Brain (organoid and tissue), 16 donors: ENCODE measurements at places on chromosomes 1 and 21.

- peak; percentile 64 for DNase-seq
Observed at GRCh38 chr1:38476111-38476849, 383.3 kb downstream of the RRAGC start.

DNA sequence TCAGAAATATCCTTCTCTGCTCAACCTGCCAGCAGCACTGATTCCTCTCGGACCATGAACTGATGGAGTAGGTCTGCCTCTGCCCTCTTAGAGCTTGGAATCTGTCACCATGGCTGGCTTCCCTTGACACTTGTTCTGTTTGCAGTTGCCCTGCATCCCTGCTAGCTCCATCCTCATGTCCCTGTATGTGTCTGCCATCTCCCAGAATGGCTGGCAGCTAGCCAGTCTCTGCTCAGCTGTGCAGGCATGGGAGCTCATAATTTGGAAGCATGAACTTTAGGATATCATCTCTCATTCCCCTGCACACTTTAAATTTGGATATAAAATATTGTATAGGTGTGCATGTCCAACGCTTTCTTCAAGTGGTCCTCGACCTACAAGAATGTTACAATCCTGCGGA is 95.4 kb downstream of the C1orf94 start:
- DNase-seq, result peak; percentile 32

GRCh38 chr1:81954534-81955020 is 153.8 kb downstream of the ADGRL2 start:
- DNase-seq, result peak; percentile 54

DNA sequence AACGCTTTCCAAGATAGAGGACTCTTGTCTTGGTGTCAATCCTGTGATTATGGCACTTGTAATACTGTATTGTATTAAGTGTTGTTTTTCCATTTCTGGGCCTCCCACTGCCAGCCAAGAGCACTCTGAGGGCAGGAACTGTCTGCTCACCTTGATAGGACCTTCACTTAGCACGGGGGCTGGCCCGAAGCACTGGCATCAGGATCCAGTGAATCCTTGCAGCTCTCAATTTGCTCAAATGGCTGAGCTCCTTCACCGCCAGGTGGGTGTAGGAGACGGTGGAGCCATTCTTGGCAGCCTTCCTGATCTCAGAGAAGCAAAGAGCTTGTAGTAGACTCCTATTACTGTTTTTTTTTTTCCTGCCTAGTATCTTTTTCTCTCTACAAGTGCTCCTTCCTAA is 17.7 kb downstream of the MECR start:
- no peak for DNase-seq

GRCh38 chr1:238954865-238955264 is 431.5 kb upstream of the CHRM3 start:
- DNase-seq, result no peak

DNA sequence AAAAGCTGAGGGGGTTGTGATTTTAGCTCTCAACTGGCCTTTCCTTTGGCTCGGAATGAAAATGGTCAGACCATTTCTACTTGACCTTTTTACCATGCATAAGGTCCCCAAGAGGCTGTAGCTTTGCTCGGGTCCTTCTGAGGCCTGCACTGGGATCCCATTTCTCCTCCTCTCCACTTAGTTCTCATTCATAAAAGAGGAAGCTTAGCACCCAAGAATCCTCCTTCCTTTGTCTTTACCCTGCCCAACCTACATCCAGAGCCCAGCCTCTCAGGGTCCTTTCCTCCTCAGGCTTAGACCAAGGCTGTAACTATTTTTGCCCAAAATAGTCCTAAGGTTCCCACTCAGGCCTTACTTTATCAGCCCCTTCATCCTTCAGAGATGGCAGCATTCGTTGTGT is 6.0 kb upstream of the SLC27A3 start:
- DNase-seq, result no peak

GRCh38 chr1:66533804-66534740 is at the start of gene SGIP1:
Gene SGIP1 (plus strand): TSS chr1:66534153. CDS start chr1:66534359, 206 bp downstream.
- peak; percentile 98 for DNase-seq

DNA sequence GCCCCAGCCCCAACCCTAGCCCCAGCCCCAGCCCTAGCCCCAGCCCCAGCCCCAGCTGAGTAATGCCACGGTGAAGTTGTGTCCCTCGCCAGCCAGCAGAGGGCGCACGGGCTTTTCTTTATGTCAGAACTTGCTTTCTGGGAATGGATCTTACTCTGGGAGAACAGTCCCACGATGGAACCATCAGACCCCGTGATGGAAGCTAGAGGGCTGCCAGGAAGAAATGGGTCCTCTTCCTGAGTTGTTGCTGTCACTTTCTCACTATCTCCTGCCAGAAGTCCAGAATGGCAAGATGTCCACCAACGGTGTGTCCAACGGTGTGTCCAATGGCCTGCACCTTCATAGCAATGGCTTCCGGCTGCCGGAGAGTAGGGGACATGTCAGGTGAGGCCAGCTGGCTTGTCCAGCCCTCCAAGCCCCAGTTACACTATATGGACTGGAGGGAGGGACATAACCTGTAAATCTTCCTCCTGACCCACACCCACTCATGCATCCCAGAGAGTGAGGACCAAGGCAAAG is 25.1 kb upstream of the TMEM222 start:
- peak; percentile 85 for DNase-seq

- no peak for DNase-seq
Observed at GRCh38 chr1:81548918-81549587, 251.7 kb upstream of the ADGRL2 start.

- no peak for DNase-seq
Observed at GRCh38 chr1:177799746-177800145, 170.1 kb downstream of the SEC16B start.

GRCh38 chr1:245155272-245156040 is 671 bp downstream of the KIF26B start:
- DNase-seq, result peak; percentile 64

DNA sequence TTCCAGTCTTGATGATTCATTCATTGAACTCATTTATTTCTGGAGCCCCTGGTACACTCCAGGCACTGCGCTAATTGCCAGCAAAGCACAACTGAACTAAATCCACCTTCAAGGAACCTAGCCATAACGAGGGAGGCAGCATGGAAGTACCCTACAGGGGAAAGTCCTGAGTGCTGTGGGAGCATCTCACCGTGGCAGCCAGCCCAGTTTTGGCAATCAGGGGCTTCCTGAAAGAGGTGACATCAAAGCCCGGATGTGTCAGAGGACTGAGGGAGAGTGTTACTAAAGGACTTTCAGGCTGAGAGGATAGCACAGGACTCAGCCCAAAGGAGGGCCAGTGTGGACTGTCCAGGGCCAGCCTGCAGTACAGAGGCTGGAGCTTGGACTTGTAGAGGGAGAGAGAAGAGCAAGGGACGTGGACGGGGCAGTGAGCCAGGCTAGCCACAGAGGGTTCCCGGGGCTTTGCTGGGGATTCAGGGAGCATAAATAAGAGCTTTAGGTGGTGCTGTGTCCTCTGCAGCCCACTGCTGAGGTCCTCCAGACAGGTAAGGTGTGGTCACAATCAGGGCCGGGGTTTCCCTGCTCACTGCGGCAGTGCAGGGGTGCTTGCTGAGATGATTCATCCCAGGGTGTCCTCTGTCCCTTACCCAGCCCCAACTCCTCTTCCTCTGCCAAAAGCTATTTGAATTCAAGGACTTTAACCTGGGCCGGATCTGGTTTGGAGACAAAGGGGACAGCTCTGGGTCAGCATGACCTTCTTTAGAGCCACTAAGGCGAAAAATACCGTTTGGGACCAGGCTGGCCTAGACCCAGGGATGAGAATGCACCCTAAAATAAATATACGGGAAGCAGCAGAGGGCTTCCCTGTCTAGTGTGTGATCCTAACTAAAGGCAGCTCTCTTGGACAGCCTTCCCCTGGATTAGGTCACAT is 128.3 kb downstream of the EDEM3 start:
- no peak for DNase-seq

DNA sequence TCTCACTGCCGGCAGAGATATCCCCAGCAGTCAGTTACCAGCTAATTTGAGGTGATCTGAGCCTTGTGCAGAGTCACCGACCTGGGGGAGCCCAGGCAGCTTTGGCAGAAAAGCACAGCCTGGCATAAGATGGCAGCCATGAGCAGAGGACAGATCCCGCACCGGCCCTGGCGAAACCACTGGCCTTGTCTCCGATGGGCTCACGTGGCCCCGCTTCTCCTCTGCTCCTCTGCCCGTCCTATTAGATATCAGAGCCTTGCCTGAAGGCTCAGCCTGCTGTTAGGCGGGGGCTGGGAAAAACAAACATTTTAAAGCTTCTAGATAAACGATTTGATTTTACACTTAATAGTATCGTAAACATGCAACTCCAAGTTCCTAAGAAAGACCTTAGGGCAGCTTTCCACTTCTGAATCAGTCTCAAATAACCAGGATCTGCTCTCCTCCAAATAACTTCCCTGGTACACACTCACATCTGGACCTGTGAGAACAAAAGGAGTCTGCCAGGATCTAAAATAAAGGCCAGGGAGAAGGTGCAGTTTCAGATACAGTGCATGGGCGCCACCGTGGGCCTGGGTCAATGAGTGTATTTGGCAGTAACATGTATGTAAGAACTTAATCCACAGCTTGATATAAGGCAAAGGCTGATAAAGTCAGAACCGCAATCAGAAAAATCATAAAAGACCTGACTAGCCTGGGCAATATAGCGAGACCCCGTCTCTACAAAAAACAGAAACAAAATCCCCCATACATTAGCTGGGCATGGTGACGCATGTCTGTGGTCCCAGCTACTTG is 10.0 kb downstream of the EDARADD start:
- no peak for DNase-seq

- DNase-seq, result no peak
Observed at GRCh38 chr1:53069663-53070327, 7.8 kb downstream of the PODN start.

GRCh38 chr1:69373520-69373919 is 194.2 kb upstream of the LRRC7 start:
- DNase-seq, result no peak

DNA sequence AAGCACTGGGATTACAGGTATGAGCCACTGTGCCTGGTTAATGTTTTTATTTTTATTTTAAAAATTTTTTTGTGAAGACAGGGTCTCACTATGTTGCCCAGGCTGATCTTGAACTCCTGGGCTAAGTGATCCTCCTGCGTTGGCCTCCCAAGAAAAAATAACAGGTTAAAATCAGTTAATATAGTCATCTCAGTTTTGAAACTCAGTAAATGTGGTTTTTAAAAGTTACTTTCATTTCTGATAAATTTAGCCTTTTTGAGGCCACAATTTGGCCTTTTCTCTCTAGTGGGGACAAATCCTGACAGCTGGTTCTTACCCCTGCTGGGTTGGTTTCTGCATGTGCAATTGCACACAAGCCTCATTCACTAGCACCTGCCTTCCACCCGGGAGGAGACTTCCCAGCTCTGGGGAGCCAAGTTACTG is 13.3 kb downstream of the PMF1 start:
- no peak for DNase-seq

GRCh38 chr1:96164053-96164452 is 557.5 kb upstream of the PTBP2 start:
- peak; percentile 75 for DNase-seq

GRCh38 chr1:32496127-32496526 is 31.3 kb downstream of the ZBTB8B start:
- DNase-seq, result no peak

GRCh38 chr1:177310326-177310725 is 139.6 kb downstream of the BRINP2 start:
- no peak for DNase-seq

GRCh38 chr21:16794950-16795349 is 717.9 kb upstream of the CXADR start:
- no peak for DNase-seq

DNA sequence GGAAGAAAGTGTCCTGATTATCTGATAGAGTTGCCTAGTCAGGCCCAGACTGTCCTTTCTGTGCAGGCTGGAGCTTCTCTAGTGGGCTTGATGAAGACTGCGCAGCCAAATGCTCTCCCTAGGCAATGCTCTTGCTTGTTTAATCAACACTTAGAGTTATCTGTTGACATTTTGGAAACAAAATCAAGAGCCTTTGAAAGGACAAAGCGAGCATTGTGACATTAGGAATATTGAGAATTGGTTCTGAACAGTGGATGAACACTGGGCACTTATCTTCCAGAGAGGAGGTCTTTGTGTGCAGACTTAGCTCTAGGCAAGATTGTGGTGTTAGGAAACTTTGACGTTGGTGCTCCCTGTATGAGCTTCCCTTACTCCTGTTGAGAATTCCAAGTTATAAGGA is 94.5 kb downstream of the DNTTIP2 start:
- no peak for DNase-seq

DNA sequence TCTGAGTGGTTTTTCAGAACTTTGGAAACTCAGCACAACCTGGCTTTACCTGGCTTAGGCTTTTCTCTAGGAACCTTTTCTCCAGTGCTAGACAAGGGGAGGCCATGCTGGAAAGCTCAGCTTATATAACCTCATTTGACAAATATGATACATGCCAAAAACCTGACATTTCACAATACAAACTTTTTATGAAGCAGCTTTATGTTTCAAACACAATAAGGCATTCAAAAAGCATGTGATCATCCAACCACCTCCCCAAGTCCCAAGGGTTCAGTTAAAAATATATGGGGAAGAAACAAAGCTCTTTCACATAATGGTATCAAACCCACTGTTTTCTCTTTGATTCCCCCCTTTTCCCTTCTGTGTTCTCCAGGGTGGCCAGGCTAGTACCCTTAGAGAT is 63.7 kb downstream of the ZC3H11B start:
- no peak for DNase-seq

- no peak for DNase-seq
Observed at GRCh38 chr1:201633811-201634210, 94.9 kb downstream of the NAV1 start.

- DNase-seq, result no peak
Observed at GRCh38 chr1:41704196-41704595, 214.5 kb downstream of the HIVEP3 start.

DNA sequence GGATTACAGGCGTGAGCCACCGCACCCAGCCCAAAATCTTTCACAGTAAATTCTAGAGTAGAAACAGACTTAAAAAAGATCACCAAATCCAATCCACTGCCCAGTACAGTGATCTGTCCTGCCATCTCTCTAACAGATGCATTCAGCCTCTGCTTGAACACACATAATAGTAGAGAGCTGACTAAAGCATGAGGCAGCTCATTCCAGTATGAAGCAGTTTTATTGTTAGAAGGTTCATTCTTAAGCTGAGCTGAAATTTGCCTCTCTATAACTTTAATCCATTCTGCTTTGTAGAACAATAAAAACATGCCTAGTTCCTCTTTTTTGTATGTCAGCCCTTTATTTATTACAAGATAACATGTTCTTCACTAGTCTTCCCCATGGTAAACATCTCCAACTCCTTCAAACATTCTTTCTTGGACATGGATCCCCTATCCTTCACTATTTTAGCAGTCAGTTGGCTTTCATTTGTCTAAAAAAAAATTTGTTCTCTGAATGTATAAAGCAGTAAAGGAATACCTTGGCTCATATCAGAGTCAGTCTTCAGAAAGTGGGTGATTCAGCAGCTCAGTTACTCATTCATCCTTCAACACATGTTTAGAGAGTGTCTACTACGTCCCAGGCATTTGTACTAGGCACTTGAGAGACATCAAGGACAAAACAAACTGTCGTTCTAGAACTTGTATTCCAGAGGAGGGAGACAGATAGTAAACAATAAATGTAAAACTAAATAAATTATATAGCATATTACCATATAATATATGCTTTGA is 10.7 kb upstream of the PTBP2 start:
- DNase-seq, result no peak
